ENCODE measurements at places on chromosomes 5 and 9.

DNA sequence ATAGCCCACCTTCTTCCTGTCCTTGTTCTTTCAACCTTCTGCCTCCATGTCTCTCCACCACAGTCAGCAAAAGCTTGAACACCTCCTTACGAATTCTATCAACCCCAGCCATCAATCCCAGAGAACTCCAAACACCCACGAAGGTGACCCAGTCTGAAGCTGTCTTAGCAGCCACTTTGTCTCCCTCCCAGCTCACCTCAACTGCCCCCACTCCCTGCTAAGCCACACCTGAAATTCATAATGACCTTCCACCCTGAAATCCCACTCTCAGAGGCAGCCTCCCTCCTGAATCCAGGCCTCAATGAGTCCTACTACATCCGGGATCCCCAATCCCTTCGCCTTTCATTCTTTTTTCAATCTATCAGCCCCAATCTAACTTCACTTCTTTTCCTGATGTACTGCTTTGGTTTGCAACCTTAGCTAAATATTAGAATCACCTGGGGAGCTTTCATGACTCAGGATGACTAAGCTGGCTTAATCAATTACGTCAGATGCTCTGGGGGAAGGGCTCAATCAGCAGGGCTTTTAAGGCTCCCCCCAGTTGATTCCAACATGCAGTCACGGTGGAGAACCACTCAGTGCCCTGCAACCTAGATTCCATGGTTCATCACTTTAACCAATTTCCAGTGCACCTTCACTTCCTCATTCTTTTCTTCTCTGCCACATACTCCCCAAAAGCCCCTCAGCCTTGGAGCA lies 32.2 kb downstream of the BHMT start:
- DNase-seq: no peak

- DNase-seq: no peak
Observed at GRCh38 chr5:149133795-149134777, 7.2 kb upstream of the ABLIM3 start.

DNA sequence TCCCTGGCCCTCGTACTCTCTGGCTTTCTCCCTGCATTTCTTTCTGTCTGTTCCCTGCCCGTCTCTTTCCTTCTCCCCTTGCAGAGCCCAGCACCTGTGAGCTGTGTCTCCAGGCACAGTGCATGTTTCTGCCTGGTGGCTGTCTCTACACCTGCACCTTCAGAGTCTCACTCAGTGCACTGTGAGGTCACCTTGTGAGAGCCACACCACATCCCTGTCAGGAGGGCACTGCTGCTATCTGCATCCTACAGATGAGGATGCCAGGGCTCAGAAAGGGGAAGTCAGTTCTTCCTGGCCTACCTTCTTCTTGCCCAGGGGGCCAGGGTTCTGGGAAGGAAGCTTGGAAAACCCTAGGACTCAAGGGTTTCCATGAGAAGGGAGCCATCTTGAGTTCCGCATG lies 69.7 kb upstream of the NEURL1B start:
- DNase-seq: no peak

GRCh38 chr9:92512622-92513021 lies 23.2 kb downstream of the ECM2 start:
- DNase-seq: no peak

DNA sequence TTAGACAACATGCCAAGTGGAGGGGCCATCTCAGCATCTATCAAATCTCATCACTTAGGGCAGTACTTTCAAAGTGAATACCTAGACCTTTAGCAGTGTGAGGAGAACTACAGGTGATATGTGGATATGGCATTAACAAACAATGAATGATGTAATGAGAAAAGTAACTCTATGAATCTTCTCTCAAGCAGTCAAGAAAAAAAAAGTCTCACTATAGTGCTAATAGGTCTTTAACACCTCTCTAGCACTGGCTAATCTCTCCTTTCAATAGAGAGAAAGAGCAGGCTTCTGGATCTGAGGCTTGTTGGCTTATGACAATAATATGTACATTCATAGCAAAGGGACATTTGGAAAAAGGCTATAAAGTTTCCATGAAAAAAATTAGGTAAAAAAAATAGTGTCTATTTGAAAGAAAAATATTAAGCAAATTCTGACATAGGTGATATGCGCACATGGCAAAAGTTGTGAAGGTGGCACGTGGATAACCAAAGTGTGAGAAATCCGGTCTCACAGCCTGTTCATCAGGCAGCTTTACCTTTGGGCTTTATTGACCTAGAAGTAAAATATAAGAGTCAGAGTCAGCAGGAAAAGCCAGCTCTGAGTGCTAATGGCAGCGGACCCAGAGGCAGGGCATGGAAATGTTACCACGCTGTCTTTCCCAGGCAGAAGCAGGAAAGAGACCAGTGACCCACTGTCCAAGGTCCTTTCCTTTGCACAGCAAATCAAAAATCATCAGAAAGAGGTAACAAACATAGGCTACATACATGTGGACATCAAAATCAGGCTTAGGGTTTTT lies 203.4 kb downstream of the EFNA5 start:
- DNase-seq: no peak

GRCh38 chr5:37789991-37790390 lies 49.9 kb downstream of the GDNF start:
- no peak for DNase-seq

DNA sequence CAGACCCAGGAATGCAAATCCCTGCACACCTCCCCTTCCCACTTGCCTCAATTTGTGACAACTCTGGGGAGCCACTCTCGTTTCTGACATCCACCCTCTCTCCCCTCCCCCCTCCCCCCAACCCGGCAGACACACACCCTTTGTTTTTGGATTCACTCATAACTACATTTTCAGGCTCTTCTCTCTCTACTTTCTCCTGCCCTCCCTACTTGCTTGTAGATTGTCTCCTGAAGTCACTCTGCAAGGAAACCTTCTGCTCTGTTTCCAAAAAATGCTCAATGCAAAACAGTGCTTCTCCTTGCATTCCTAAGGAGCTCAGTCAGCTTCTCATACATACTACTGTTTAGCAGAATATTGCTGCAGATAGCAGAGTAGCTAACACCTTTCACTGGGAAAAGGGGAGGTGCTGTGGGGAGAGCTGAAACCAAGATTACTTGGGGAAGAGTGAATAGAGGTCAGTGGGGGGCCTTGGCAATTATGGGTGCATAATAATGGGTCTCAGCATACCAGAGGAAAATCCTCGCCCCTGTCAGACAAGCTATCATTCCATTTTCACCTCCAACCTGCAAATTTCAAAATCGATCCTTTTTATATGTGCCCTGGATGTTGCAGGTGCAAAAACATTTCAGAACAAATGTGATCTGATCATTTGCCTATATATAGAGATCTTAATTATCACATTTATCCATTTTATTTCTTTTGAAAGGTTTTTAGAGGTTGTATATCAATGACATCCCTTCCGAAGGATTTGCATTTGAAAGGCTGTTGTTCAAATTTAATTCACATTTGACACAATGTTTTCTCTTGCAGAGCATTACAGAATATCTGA lies 1860.7 kb upstream of the WWC1 start:
- DNase-seq: no peak

DNA sequence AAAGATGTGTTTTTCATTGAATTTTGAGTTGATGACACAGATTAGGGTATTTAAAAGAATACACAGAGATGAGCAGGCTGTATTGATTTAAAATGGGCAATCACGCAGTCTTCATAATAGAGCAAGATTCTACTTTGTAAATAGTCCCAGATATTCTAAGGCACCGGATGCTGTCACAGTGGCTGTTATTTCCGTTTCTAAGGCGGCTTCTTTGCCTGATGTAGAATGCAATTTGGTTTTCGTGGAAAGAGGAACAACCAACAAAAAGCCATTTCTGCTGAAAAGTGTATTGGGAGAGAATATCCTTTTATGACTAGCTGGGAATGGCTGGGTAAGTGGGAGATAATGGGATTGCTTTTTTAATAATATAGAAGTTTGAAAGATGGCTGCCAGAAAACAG lies 17.5 kb downstream of the PRKACG start:
- DNase-seq: no peak

Measured in effector memory CD8-positive, alpha-beta T cell (primary cell).